Anterior cingulate cortex (tissue), 58 donors: ENCODE measurements at places on chromosomes 1 and 21.

DNA sequence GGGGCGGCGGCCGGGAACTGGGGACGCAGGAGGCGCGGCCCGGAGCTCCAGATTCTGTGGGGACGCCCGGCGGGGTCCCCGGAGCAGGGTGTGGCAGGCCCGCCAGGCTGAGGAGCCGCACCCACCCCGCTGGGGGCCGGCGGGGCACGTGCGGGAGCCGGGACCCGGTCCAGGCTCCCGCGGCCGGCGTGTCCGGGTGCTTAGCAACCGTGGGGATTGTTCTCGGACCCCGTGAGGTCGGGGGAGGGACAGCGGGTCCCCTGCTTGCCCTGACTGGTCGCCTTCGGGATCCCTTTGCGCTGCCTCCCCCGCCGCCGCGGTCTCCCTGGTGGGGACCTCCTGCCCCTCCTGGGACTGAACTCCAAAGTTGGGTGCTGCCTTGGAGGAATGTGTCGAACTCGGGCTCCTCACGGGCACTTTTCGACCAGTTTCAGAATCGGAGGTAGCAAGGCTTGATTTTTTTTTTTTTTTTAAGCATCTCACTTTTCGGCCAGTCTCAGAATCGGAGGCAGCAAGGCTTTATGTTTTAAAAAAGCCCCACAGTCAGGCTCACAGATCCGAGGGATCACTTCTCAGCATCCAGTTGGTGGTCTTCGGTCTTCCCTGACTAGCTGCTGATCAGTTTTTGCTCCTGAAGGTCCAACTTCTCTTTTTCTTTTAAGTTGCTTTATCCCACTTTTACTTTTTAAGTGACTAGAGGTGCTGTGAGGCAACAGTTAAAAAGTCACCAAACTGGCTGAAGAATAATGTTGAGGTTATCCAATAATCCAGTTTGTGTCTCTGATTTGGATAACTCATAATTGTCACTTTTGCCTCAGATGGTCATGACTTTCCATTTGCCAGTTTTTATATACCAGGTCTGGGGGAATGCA is 648 bp downstream of the FAM76A start:
- no peak for DNase-seq

DNA sequence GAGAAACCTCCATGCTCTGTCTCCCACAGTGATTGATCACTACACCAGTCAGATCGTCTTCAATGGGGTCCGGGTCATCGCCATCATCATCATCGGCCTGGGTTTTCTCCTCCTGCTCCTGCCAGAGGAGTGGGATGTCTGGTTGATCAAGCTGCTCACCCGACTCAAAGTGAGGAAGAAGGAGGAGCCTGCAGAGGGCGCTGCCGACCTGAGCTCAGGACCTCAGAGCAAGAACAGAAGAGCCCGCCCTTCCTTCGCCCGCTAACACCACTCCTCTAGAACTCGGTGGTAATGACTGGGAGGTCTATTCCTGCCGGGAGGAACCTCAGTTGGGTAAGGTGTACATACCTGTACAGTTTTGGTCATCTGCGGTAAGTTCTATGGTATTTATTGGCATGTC is 50.3 kb upstream of the COA6 start:
- DNase-seq = no peak

- no peak for DNase-seq
These were observed 79.5 kb downstream of the EVI5 start for GRCh38 chr1:92705446-92705845.

- DNase-seq = no peak
These were observed 52.4 kb downstream of the HNRNPR start for GRCh38 chr1:23291706-23292105.

- no peak for DNase-seq
These were observed 56.7 kb downstream of the SPSB1 start for GRCh38 chr1:9349331-9349851.

DNA sequence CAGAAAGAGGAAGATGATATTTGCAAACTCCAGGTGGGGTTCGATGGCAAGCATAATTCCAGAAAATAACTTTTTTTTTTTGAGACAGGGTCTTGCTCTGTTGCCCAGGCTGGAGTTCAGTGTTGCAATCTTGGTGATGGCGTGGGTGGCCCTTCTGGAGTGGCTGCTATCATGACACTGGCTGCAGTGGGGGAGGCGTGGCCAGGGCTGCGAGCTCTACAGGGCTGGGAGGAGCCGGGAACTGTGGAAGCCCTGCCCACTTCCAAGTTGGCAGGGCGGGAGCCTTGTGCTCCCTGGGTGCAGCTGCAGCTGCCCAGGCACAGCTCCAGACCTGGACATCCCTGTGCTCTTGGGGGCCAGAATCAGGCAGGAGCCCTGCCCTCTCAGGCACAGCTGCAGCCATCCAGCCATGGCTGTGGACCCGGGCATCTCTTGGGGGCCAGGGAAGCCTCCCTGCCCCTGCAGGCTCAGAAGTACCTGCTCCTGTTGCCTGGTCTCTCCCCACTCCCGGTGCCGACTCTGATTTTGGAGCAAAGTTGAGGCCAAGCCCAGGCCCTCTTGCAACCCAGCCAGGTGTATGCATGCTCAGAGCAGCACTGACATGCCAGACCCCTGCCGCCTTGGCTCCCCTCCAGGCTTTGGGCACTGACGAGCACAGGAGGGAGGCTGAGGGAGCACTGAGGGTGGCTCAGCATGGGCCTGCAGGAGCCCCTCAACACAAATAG is 7.2 kb upstream of the BCL10 start:
- DNase-seq = no peak

GRCh38 chr1:154174654-154175053 is 17.2 kb downstream of the TPM3 start:
- DNase-seq = no peak

- no peak for DNase-seq
These were observed 9.7 kb downstream of the C1orf216 start for GRCh38 chr1:35708952-35709351.

GRCh38 chr1:154213274-154213673 is 7.1 kb upstream of the CFAP141 start:
- no peak for DNase-seq
